ENCODE measurements at places on chromosomes 3 and 15.

DNA sequence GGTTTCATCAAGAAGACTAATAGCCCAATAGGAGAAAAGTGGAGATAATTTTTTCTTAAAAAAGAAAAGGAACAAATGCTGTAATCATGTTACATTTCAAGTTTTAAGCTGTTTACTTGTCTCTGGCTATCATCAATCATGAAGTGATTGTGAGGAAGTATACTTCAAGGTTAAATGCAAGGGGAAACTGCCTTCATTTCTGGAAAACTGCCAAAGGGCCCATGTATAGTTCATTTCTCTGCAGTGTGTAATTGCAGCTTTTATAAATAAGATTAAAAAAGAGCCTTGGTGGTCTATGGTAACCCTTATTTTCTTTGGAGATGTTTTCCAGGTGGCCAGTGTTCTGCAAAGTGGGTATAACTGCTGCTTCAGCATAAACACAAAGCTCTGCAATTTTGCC lies 101.9 kb downstream of the GRM7 start:
- DNase-seq: peak; percentile 1

DNA sequence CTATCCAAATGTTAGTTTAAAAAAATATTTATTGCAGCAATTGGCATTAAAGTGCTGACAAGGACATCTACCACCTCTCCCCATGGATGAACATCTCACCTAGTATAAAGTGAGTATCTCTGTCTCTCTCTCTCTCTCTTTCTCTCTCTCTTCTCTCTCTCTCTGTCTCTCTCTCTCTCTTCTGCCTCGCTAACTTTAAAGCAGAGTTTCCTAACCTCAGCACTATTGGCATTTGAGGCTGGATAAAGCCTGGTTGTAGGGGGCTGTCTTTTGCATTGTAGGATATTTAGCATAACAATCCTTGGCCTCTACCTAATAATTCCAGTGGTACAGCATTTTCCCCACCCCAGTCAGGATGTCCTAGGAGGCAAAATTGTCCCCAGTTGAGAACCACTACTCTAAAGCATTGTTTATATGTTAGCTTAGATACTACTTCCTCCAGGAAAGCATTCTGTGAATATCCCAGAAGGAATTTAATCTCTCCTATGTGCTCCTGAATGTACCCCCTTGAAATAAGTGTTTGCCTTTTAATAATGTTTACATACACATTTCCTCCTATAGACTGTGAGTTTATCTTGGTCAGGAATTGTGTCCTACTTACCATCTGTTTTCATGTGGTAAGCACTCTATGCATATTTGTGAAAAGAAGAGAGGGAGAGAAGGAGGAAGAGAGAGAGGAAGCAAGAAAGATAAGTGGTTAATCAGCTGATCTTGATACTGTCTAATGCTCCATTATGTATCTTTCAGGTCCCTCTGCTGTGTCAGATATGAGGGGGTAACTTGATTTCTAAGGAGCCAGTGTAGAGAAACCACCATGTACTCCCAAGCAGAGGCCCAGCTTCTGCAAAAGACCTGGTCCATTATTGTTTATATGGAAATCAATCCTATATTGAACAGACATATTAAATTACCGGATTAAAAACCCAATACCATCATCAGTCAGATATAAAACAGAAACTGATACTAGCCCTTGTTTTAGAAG lies 346.6 kb downstream of the RBMS3 start:
- no peak for DNase-seq

- DNase-seq: no peak
Measured at GRCh38 chr15:69529141-69529540, 76.5 kb downstream of the RPLP1 start.

DNA sequence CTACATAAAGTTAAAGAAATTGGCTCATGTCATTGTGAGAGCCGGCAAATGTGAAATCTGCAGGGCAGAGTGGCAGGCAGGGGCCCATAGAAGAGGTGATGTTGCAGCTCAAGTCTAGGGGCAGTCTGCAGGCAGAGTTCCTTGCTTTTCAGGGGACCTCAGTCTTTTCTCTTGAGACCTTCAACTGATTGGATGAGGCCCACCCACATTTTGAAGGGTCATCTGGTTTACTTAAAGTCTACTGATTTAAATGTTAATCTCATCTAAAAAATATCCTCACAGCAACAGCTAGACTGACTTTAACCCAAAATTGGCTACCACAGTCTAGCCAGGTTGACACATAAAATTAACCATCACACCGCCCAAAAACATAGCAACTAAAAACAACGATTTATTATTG lies 77.6 kb upstream of the ALDH1L1 start:
- no peak for DNase-seq

GRCh38 chr3:185813691-185814215 lies 11.1 kb downstream of the IGF2BP2 start:
- no peak for DNase-seq

GRCh38 chr15:75354454-75354853 lies 7.6 kb downstream of the NEIL1 start:
- DNase-seq: no peak

GRCh38 chr15:99054025-99054387 lies 46.4 kb upstream of the PGPEP1L start:
- DNase-seq: no peak

DNA sequence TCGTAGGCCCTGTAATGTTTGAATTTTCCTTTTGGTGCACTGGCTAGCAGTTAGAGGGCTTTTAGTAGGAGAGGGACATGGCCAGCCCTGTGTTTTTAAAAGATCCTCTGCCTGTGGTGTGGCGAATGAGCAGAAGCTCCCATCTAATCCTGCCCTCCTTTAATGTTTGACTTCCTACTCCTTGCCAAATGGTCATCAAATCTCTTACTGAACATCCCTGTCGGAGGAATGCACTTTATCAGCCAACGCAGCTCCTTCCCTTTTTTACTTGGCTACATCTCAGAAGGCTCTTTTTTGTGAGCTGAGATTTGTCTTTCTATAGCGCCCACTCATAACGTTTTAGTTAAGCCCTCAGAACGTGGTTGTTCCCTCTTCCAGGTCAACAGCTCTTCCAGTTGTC lies 44.8 kb downstream of the MAP2K5 start:
- DNase-seq: no peak

GRCh38 chr15:83200589-83200988 lies 7.0 kb downstream of the HDGFL3 start:
- DNase-seq: no peak

Data from NCI-H1436 treated with DMSO at 0.1 percent for 48 hours (cell line).